ENCODE measurements at places on chromosomes 11 and 22.

DNA sequence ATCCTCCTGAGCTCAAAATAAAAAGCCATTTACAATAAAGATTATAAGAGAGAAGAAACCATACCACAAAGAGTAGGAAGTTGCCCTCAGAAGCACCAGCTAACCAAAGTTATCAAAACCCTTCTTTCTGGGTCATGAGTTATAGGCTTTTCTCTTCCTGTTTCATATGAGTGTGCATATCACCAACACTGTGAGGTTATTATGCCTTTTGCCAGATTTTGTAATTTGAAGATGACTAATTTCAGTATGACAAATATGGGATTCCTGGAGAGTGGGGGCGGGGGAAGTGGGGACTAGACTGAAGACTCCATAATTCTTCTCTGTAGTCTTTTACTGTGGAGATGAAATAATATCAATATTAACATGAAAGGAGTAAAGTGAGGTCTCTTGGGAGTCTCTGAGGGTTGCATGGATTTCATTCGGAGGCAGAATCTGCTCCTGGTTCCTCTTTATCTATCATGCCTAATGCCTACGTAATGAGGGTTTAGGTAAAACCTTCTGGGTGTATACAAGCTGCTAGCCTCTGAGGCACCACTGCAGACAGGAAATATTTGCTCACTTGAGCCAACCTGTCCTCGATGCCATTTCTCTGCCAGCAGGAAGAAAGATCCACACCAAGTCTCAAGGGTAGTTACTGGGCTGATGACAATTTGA is 2.1 kb downstream of the LPXN start:
- peak; percentile 74 for DNase-seq

- DNase-seq, result no peak
Measured at GRCh38 chr11:43644621-43645299, 35.8 kb upstream of the HSD17B12 start.

GRCh38 chr11:120511820-120512738 is 531 bp downstream of the GRIK4 start:
- DNase-seq, result no peak

- no peak for DNase-seq
Measured at GRCh38 chr11:115906171-115906570, 402.0 kb upstream of the CADM1 start.

GRCh38 chr22:25410849-25411248 is 153.6 kb upstream of the GRK3 start:
- DNase-seq, result no peak

- no peak for DNase-seq
Measured at GRCh38 chr11:71465054-71465453, 12.1 kb downstream of the NADSYN1 start.

DNA sequence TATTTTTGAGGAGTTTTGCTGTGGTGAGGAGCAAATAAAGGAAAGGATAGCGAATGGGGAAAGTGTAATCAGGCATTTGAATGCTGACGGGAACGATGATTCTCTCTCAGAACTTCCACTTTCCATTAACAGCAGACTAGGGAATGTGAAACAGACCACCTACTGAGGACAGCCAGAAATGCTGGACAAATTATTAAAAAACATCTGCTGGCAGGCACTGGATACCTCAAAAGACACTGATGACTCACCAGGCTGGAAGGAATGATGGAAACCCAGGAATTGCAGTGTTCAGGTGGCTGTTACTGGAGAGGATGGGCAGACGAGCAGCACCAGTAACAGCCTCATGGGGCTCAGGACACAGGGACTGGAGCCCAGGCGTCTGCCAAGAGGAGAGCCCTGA is 33.4 kb downstream of the PLA2G6 start:
- peak; percentile 22 for DNase-seq

GRCh38 chr22:24465566-24465965 is 29.6 kb upstream of the UPB1 start:
- DNase-seq, result no peak

DNA sequence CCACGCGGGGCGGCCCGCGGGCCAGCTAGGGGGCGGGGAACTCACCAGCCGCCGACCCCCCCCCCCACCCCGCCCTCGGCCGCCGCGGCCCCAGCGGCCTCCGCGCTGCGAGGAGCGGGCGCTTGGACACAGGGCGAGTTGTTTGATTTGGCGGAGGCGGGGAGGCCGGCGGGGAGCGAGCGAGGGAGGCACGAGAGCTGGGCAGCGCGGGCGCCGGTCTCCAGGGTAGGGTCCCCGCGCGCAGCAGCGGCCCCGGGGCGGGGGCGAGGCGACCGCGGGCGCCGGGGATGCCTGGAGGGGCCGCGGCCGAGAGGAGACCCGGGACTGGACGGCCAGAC is 64.4 kb downstream of the NAV2 start:
- DNase-seq, result peak; percentile 17

- DNase-seq, result no peak
Measured at GRCh38 chr22:50545522-50546325, at the start of gene KLHDC7B. Gene KLHDC7B, plus strand, starts transcription at chr22:50545899. Its CDS starts 345 bp downstream, at chr22:50546244.

GRCh38 chr11:110431051-110431672 is 1.4 kb downstream of the FDX1 start:
- no peak for DNase-seq

- DNase-seq, result no peak
Measured at GRCh38 chr22:19744350-19745006, 16.1 kb upstream of the TBX1 start.

DNA sequence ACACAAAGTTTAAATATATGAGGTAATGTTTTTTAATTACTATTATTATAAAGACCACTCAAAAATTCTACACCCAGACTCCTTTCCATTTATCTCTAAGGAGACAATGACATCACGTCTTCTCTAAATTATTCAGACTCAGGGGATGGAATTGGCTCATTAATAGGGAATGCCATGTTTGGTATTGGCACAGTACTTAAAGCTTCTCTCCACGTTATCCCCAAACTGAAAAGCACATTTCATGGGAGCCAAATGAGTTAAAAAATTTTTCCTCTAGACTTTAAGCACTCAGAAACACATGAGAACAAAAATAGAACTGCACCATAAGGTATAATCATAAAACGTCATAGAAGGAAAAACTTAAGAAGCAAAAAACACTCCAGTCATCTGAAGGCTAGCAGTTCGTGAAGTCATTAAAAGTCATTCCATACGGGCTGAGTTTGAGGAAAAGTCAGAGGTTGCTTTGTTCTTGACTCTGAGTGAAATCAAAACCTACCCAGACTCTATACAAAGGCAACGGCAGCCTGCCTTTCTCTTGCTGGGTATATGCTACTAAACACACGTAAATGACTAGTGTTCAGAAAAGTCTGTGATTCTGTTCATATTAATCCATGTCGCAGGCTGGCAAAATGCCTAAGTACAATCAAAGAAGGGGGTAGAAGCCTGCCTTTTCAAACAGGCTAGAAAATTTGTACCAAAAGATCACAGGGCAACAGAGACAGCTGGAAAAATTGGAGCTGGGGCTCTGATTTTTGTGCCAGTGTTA is 8.7 kb upstream of the MPPED2 start:
- no peak for DNase-seq

GRCh38 chr22:42167066-42167465 is 36.5 kb upstream of the CYP2D6 start:
- DNase-seq, result no peak

GRCh38 chr11:70031631-70032469 is 46.3 kb upstream of the ANO1 start:
- DNase-seq, result no peak

- peak; percentile 54 for DNase-seq
Measured at GRCh38 chr22:50674606-50675552, 2.3 kb downstream of the SHANK3 start.

GRCh38 chr11:13462311-13462900 is 616 bp downstream of the BTBD10 start:
- DNase-seq, result peak; percentile 72

GRCh38 chr11:35650006-35650405 is 12.6 kb upstream of the TRIM44 start:
- no peak for DNase-seq

DNA sequence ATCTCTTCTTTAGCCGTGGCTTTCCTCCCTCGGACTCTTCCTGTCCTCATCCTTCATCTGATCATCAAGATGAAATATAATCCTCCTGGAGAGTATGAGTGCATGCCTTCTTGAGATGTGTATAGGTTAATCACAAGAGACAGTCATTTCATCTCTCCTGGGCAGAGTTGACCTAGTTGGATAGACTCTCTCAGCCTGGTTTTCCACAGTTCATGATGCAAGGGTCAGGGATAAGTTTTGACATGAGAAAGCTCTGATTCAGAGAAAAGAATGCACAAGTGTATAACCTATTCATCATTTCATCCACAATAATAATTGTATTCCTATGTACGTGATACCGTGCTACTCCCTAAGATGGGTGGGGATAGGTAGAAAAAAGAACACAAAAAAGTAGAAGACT is 33.2 kb upstream of the CCDC90B start:
- no peak for DNase-seq

GRCh38 chr11:82733444-82734119 is at the start of gene FAM181B:
Gene FAM181B, minus strand, starts transcription at chr11:82733864. Its CDS starts 135 bp downstream, at chr11:82733729.
- DNase-seq, result peak; percentile 24

GRCh38 chr22:25482868-25483639 is 81.4 kb upstream of the GRK3 start:
- DNase-seq, result no peak

DNA sequence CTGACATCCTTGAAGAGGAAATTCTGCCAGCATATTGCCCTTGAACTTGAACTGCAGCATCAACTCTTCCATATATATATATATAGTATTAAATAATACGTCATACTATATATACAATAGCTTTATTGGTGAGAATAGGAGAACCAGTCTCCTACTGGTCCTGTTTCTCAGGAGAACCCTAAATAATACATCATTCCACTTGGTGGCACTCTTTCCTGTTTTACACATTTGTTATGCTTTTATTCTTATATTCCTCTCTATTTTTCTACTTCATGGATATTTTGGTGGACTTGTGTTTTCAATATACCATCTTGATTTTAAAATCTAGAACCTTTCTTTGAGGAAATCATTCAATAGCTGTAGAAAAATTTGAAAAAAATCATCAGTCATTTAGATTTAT is 193.3 kb downstream of the TRPC6 start:
- DNase-seq, result no peak

GRCh38 chr11:8681837-8682302 is 595 bp downstream of the TRIM66 start:
- no peak for DNase-seq

DNA sequence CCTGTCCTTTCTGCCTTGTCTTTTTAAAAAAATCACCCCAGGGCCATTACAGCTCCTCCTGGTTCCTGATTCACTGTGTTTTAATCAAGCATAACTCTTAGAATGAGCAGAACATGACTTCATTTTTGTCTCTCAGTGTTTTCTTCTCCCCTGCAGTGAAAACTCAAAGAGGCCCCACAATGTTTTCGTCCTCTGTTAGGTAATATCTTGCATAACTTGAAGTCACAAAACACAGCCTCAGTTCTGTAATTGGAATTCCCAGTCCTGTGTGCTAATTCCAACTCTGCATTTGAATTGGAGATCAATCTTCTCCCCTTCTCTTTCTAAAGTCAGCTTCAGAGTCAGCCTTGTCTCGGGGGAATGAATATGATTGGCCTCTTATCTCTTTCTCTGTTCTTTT is 186.5 kb upstream of the NAV2 start:
- no peak for DNase-seq

- no peak for DNase-seq
Measured at GRCh38 chr22:29435236-29436136, 2.9 kb upstream of the RFPL1 start.

- DNase-seq, result no peak
Measured at GRCh38 chr11:130029137-130029536, 26.5 kb upstream of the PRDM10 start.

DNA sequence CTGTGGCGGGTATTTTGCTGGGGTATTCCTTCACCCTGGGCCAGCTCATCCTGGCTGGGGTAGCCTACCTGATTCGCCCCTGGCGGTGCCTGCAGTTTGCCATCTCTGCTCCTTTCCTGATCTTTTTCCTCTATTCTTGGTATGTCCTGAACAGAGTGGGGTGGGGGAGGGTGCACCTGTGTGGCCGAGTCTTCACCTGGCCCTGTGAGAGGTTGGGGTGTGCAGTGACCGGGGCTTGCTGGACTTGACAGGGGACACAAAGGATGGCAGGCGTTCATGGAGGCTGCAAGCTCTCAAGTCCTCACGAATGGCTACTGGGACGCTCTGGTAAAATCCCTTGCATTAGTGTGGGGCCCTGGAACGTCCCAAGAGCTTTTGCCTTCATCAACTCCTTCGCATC is 39.3 kb downstream of the CAPN1 start:
- no peak for DNase-seq

DNA sequence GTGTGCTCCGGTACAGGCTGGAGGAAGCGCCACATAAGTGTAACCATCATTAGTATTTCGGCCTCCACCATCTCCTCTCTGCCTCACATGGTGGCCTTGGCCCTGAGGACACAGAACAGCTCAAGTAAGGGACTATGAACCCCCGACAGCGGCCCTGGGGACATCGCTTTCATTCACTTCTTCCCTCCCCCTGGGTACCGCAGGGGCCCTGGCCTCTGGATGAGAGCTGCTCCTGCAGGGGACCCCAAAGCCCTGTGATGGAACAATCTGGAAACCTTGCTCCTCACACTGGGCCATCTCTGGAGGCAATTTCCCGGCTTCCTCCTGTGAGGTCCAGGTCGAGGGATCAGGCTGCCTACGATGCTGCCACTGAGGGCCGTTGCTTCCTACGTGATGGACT is 565.5 kb downstream of the BRD1 start:
- DNase-seq, result no peak

GRCh38 chr11:10108915-10109680 is 184.9 kb downstream of the SBF2 start:
- DNase-seq, result no peak

- no peak for DNase-seq
Measured at GRCh38 chr11:6745465-6746015, 26.2 kb downstream of the OR2AG2 start.

- DNase-seq, result no peak
Measured at GRCh38 chr22:36765943-36766450, 9.9 kb downstream of the IFT27 start.

GRCh38 chr11:125188021-125188420 is 23.5 kb downstream of the PKNOX2 start:
- peak; percentile 5 for DNase-seq

- no peak for DNase-seq
Measured at GRCh38 chr11:76526878-76527277, 82.1 kb downstream of the EMSY start.

DNA sequence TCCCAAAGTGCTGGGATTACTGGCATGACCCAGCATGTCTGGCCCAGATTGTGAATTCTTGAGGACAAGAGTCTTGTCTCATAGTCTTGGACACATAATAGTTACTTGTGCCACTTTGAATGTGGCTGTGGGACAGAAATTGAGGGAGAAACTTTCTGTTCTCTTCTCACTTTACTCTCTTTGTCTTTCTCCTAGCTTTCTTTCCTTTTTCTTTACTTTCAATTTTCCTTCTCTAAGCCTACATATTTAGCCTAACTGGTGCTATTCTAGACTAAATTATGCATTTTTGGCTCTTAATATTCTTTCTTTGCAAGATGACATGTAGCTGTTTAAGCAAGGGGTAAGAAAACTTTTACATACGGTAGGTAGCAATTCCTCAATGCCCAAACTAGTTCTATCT is 33.2 kb downstream of the HORMAD2 start:
- DNase-seq, result no peak

GRCh38 chr22:23566705-23567475 is 13.2 kb downstream of the IGLL1 start:
- no peak for DNase-seq

GRCh38 chr11:27313157-27313821 is 49.7 kb downstream of the CCDC34 start:
- no peak for DNase-seq
